ENCODE measurements at places on chromosomes 5 and 9.

GRCh38 chr5:43036409-43036808, 3.7 kb downstream of the ANXA2R start:
- no peak for DNase-seq
- H3K27ac ChIP-seq: no peak overlapping the region
- no peaks in the 10 kb centered on the region for H3K36me3 ChIP-seq

- DNase-seq: peak; percentile 75
- no peak overlapping the region for H3K27ac ChIP-seq
- no peak overlapping the region for H3K4me3 ChIP-seq
- no peaks in the 10 kb centered on the region for H3K36me3 ChIP-seq
- peaks cover 22% of the 10 kb centered on the region for H3K27me3 ChIP-seq
- H3K4me1 ChIP-seq: no peaks in the 10 kb centered on the region
Observed at GRCh38 chr5:6576861-6577501, 55.9 kb downstream of the NSUN2 start.

DNA sequence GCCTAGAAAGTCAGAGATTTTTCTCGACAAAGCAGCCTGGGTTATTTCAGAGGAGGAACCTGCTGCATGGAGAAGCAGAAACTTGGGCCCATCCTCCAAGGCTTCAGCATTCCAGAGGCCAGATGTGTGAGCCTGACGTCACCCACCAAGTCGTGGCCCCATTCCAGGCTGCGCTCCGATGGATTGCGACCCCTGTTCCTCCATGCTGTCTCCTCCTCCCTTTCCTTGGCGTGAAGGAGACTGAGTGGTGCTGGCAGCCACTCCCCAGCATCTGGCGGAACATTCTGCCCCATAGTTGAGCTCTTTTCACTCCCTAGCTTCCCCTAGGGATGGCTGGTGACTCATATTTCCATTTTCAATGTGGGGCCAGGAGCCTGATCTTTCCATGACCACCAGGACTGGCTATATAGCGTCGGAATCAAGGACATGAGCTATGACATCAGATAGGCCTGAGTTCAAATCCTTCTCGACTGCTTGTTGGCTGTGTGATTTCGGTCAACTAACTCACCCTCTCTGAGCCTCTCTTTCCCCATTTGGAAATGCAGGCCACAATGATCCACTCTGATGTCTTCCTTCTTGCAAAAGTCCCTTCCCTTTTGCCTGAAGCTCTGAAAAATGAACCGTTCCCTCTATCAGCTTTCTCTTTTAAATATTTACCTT, 24.5 kb upstream of the DUSP1 start:
- no peak for DNase-seq
- H3K27me3 ChIP-seq: no peaks in the 10 kb centered on the region
- no peak overlapping the region for H3K4me3 ChIP-seq

DNA sequence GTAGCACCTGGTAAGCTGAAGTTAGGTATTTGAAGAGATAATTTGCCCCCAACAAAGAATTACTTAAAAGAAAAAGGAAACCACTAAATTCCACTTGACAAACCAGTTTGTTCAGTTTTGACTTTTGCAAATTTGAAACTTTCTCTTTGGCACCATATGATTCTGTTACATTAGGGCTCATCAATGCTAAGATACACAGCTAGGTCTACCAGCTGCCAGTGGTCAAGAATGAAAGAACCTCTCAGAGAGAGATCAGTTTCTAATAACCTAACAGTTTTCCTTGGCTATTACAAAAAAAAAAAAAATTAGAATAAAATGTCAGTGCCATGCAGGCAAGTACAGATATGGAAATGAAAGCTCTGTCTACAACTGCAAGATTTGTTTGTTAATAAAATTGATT, 92.3 kb downstream of the CAAP1 start:
- no peak for DNase-seq
- no peak overlapping the region for H3K4me3 ChIP-seq
- no peaks in the 10 kb centered on the region for H3K36me3 ChIP-seq
- no peaks in the 10 kb centered on the region for H3K27me3 ChIP-seq

GRCh38 chr5:1504069-1504595, 19.6 kb downstream of the LPCAT1 start:
- no peak for DNase-seq
- peaks cover 17% of the 10 kb centered on the region for H3K4me1 ChIP-seq
- H3K27ac ChIP-seq: no peak overlapping the region
- H3K27me3 ChIP-seq: no peaks in the 10 kb centered on the region
- no peak overlapping the region for H3K4me3 ChIP-seq

DNA sequence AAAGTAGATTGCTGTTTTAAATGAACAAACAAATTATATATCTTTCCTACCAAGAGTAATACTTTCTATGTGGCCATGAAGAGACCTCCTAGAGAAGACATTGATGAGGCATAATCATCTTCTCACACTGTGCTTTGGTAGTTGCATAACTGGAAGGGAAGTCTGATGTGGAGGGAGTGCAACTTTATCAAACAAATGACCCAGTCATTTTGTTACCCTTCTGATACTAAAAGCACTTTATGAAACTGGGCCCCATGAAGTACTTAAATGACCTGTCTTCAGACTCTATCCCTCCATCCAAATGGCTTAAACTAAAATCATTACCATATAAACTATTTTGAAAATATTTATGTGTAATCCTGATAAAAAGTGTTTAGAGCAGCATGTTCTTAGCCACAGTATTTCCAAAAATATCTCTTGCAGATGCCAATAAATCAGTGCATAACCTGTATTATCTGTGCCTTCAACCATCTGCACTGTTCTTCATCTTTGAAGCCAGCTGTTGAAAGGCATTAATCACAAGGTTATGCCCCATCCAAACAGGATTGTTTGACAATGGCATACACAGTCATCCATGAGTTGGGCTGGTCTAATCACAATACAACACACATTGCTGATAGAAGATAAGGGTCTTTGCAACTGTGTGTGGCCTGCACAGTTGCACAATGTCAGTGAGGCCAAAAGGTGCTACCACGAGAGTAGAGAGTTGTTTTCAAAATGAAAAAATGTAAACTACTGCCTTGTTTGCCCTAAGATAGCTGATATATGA, 31.9 kb upstream of the MIER3 start:
- DNase-seq: no peak
- H3K27ac ChIP-seq: no peak overlapping the region
- peaks cover 18% of the 10 kb centered on the region for H3K27me3 ChIP-seq
- H3K4me3 ChIP-seq: no peak overlapping the region

DNA sequence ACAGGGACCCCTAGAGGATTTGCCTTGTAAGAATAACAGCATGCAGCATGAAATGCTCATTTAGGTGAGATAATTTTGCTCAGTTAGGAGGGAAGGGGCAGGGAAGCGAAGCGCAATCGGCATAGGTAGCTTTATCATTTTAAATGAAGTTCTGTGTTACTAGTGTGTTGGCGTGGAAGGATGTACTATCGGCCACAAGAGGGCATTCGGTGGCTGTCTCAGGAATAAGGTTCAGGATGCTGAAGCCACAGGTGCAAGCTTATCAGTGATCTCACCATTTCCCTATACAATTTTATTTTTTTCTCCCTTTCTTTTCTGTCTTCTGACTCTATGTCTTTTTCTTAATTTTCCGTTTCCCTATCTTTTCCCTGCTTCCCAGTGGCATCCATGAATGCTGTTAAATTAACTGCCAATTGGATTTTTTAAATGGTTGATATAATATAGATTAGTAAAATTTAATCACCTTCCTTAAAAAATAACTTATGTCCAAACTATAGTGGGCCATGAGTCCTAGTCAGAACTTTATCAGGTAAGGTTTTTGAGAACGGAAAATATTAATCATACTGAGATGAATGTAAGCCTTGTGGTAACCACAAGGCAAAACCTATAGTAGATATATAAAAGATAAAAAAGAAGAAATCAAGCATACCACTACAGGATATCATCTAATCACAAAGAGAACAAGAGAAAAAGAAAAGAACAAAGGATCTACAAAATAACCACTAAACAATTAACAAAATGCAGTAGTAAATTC, 1.2 kb upstream of the INSL6 start:
- H3K27me3 ChIP-seq: peaks cover 1% of the 10 kb centered on the region
- no peak overlapping the region for H3K27ac ChIP-seq
- no peaks in the 10 kb centered on the region for H3K36me3 ChIP-seq

- H3K27me3 ChIP-seq: peaks cover 6% of the 10 kb centered on the region
- H3K4me1 ChIP-seq: no peaks in the 10 kb centered on the region
- no peak overlapping the region for H3K27ac ChIP-seq
Observed at GRCh38 chr5:168808051-168808616, 229.0 kb upstream of the PANK3 start.

DNA sequence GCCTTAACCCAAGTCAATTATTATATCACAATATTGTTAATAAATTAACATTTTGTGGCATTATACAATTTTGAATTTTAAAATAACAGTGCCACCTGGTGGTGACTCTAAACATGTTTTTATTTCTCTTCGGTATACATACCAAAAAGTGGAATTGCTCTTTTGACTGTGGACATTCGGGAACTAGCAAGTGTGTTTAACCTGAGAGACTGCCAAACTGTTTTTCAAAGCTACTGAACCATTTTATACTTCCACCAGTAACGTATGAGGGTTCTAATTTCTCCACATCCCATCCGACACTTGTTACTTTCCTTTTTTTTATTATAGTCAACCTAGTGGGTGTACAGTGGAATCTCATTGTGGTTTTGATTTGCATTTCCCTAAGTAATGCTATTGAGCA, 18.3 kb upstream of the HSDL2 start:
- peaks cover 11% of the 10 kb centered on the region for H3K27me3 ChIP-seq
- peak; percentile 74 for DNase-seq
- H3K36me3 ChIP-seq: peaks cover 3% of the 10 kb centered on the region
- H3K4me1 ChIP-seq: peaks cover 13% of the 10 kb centered on the region

- DNase-seq: no peak
- peak overlapping the region; percentile 64 for H3K27ac ChIP-seq
- H3K4me3 ChIP-seq: peak overlapping the region; percentile 15
- no peaks in the 10 kb centered on the region for H3K27me3 ChIP-seq
- peaks cover 62% of the 10 kb centered on the region for H3K4me1 ChIP-seq
Observed at GRCh38 chr9:20353931-20354652, 268.2 kb downstream of the MLLT3 start.

GRCh38 chr5:76388236-76388635, 14.8 kb upstream of the IQGAP2 start:
- no peak overlapping the region for H3K4me3 ChIP-seq
- H3K4me1 ChIP-seq: peaks cover 43% of the 10 kb centered on the region

GRCh38 chr5:115939059-115939458, 23.2 kb upstream of the LVRN start:
- DNase-seq: no peak
- H3K4me1 ChIP-seq: no peaks in the 10 kb centered on the region
- peaks cover 5% of the 10 kb centered on the region for H3K27me3 ChIP-seq
- no peak overlapping the region for H3K27ac ChIP-seq
- H3K36me3 ChIP-seq: no peaks in the 10 kb centered on the region

Data from activated CD4-positive, alpha-beta T cell treated with anti-CD3 and anti-CD28 coated beads, Interleukin-2, amount 10 ng/mL, durations not matched to agents 24 days and 14 days (primary cell).